Karpas-422 (cell line): ENCODE measurements at places on chromosomes 4 and X. TPM values are rescaled to one million over a fixed set of nuclear protein-coding genes. Genes with fewer than 3 reads are reported as not detected.
A peak's percentile ranks its signal among the peaks of the same experiment; 100 is the strongest.

DNA sequence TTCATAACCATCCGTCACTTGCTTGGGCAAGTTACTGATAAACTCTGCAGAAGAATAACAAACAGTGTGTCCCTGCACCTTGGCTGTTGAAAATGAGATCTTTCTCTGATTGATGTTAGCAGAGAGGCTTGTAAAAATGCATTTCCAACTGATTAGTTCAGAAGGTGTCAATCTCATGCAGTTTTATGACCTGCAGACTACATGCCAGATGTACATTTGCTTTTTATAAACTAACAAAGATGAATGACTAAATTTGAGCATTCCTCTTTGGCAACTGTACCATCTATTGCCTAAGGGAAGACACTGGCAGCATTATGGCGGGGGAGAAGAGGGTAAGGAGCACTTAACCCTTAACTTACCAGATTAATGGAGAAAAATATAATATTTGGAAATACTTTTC, 192.8 kb downstream of the DCTD start:
- DNase-seq: no peak

Gene SMIM9
- not detected in 2 replicates for total RNA-seq

GRCh38 chrX:40749681-40750494, 14.5 kb upstream of the MED14 start:
- peak; percentile 44 for DNase-seq

DNA sequence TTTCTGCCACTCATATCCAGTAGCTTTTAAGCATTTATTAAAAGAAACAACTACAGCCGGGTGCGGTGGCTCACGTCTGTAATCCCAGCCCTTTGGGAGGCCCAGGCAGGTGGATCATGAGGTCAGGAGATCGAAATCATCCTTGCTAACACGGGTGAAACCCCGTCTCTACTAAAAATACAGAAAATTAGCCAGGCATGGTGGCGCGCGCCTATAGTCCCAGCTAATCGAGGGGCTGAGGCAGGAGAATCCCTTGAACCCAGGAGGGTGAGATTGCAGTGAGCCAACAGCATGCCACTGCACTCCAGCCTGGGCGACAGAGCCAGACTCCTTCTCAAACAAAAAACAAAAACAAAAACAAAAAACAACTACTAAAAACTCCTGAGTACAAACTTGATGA, 119.8 kb downstream of the EPHA5 start:
- no peak for DNase-seq

DNA sequence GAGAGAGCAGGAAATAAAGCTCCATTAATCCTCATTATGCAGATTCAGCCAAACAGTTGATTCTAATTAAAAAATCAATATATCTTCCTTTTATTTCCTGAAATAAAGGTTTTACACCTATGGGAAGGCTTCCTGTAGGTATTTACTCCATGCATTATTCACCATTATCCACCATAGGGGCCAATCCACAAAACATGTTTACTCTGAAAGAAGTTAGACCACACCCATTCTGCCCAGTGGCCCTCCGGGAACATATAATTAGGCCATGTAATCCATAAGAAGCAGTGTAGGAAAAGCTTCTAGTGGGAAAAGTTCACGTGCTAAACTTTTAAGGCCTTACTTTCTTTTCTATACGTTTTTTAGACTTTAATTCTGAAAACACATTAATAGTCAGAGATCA, 57.7 kb downstream of the SAT1 start:
- DNase-seq: no peak

GRCh38 chrX:119181491-119181890, 53.9 kb upstream of the KIAA1210 start:
- DNase-seq: no peak

Gene PHF8
- 39.9 and 43.3 TPM in 2 replicates for total RNA-seq

- DNase-seq: no peak
Measured at GRCh38 chrX:39969099-39969818, 128.5 kb downstream of the BCOR start.

DNA sequence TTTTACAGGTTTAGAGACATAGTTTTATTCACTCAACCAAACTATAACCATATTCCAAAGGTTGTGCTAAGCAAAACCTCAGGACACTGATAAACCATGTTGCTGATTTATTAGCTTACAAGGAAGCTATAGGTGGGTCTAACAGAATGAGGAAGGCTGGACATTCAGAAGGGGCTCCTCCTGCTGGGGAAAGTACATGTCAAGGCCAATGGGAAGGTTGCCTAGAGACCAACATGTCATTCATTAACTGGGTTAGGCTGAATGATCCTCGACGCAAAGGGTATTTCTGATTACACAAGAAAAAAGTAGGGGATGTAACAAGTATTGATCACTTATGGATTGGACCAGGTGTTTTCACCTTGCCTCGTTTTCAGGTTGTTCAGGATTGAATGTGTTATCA, 30.3 kb downstream of the SLC10A6 start:
- DNase-seq: no peak

Gene PGRMC2
- total RNA-seq: 23.2 and 29.9 TPM in 2 replicates

DNA sequence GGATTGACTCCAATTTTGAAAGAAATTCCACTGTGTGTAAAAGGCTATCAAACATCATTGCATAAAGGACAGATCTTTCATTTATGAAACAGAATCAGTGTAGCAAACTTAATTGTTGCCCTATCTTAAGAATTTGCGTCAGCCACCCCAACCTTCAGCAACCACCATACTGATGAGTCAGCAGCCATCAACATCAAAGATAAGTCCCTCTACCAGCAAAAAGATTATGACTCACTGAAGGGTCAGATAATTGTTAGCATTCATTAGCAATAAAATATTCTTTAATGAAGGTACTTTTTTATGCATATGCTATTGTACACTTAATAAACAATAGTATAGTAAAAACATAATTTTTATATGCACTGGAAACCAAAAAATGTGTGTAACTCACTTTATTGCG, 15.8 kb upstream of the GRSF1 start:
- DNase-seq: no peak

GRCh38 chr4:121953860-121954259, 2.0 kb upstream of the TRPC3 start:
- no peak for DNase-seq

GRCh38 chrX:16838202-16839066, 31.7 kb downstream of the RBBP7 start:
- DNase-seq: no peak

Gene ETDB
- total RNA-seq: not detected in 2 replicates

Gene RNF150
- total RNA-seq: not detected in 2 replicates

- no peak for DNase-seq
Measured at GRCh38 chr4:25635501-25635900, 20.1 kb upstream of the SLC34A2 start.

Gene RASL11B
- not detected in 2 replicates for total RNA-seq

- no peak for DNase-seq
Measured at GRCh38 chrX:52262195-52262546, 77.5 kb downstream of the MAGED4 start.

DNA sequence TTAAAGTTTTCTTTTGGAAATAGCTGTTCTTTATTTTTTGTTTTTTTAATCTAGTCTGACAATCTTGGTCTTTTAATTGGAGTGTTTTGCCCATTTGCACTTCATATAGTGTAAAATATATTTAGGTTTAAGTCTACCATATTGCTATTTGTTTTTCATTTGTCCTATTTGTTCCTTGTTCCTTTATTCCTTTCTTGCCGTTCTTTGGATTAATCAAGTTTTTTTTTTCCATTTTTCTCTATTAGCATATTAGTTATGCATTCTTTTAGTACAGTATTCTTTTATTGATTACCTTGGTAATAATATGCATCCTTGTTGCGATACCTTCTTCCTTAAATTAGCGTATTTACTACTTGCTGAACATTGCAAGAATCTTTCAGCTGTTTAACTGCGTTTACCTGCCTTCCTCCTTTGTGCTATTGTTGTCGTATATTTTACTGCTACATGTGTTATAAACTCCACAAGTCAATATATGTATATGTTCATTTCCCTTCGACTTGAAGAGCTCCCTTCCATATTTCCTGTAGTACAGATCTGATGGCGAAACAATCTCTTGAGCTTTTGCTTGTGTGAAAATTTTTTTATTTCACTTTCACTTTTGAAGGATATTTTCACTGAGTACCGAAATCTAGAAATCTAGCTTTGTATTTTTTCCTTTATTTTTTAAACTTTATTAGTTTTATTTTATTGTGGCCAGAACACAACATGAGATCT, 23.9 kb upstream of the RNF212 start:
- no peak for DNase-seq

DNA sequence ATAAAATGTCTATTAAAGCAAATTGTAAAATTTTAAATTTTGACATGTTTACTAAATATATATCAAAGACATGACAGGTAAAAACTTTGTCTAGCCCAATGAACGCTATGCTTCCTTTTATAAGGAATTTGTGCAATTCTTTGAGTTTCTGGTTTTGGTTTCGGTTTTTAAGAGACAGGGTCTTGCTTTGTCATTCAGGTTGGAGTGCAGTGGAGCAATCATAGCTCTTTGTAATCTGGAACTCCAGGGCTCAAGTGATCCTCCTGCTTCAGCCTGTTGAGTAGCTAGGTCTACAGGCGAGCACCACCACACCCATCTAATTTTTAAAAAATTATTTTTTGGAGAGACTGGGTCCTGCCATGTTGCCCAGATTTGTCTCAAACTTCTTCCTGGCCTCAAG, 60.7 kb downstream of the BLTP1 start:
- DNase-seq: no peak

Gene SSX1
- total RNA-seq: not detected in 2 replicates

Gene BTC
- not detected in 2 replicates for total RNA-seq

Gene S100G
- total RNA-seq: not detected in 2 replicates

Gene PABPC1L2A
- total RNA-seq: not detected in 2 replicates

- peak; percentile 95 for DNase-seq
Measured at GRCh38 chr4:151117371-151117962, 18.0 kb downstream of the RPS3A start.

Gene EXOC1L
- total RNA-seq: not detected in 2 replicates
